ENCODE measurements at places on chromosomes 16 and 17.

DNA sequence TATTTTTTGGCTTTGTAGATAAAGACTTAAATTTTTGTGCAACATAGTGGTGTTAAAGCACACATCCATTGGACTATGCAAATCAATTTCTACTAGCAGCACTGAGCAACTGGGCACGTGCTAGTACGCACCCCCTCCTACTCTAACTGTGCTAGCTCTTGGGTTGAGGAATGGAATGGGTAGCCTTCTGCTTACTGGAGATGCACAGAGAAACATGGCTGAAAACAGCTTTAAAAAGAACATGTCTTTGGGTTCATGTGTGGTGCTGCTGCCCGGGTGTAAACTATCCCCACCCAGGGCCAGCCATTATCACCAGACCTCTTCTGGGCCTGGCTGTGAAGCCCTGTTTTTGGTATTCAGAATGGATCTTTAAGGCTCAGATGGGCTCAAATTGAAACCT lies 7.3 kb downstream of the ESRP2 start:
- no peak for DNase-seq

DNA sequence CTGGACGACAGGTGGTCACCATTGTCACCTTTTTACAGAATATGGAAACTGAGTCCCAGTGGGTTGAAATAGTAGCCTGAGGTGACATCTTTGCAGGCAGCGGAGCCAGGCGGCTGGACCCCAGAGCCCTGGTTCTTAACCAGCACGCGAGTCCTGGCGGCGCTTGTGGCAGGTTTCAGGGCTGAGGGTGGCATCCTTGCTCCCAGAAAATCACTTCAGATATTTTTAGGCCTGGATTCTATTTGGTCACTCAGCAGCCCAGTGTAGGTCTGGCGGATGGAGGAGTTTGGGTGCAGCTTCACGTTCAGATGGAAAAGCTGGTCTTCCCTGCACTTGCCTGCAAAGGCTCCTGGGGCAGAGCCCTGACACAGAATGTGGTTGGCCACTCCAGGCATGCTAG lies 354.0 kb downstream of the SNX29 start:
- DNase-seq: no peak

DNA sequence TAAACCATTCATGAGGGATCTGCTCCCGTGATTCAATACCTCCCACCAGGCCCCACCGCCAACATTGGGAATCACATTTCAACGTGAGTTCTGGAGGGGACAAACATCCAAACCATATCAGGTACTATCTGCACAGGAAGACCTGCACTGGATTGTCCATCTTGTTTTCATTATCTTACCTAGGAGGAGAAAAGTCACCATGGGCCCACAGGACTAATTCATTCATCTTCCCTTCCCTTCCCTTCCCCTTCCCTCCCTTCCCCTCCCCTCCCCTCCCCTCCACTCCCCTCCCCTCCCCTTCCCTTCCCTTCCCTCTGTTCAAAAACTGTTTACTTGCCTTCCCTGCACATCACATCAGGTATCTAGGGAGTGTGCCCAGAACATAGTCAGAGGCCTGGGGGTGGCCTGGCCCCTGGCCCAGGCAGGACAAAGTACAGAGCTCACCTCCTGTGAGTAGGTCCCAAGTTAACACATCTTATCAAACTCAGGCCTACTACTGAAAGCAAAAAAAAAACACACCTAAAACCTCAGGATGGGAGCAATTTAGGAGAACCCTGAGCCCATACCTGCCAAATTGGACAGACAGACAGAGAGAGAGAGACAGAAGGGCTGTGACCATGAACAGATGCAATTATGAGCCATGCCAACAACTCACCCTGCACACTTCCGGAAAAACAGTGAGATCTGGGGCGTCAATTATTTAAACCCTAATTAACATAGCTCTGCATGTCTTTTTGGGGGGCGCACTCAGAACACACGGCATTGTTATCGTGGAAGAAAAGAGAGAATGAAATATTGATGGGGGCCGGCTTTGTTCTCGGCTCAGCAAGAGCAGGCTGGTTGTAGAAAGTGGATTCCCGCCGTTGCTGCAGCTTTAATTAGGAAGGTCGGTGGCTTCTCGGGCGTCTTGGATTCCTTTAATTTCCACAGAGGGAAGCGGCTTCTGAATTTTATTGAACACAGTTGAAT lies 151.2 kb downstream of the IRX5 start:
- DNase-seq: no peak

DNA sequence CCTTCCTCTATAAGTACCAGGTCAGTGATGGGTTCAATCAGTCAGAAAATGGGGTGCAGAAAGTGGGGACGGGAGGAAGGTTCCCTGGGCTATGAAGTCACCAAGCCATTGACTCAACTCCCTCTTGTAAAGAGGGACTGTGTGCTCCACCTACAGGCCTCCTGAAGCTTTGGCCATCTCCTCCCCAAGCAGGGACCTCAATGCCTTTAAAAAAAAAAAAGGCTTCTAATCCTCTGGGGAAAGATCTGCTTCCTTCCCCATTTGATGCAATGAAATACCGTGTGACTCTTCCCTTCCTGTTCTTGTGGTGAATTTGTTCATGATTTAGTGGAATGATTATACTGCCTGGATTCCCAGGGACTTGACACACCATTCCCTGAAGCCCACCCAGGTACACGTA lies 30.8 kb downstream of the VWA3A start:
- no peak for DNase-seq

GRCh38 chr16:12197812-12198211 lies 221.3 kb downstream of the SNX29 start:
- no peak for DNase-seq

DNA sequence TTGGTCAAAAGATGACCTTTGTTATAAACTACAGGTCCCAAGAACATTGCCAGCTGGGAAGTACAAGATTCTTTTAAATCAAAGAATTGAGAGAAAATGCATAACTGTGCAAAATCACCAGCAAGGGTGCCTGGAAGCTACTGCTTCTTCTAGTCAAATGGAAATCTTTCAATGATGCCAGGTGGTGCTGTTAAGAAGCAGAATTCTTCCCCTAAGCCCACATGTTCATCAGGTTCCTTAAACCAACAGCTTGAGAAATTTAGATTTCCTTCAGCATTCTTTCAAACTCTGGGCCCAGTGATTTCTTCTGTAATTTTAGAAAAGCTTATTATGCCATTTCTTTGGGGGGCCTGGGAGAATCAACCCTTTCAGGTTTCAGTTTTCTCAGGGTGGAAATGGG lies 207.8 kb upstream of the WSCD1 start:
- no peak for DNase-seq

GRCh38 chr17:752620-753219 lies 656 bp upstream of the GEMIN4 start:
- peak; percentile 11 for DNase-seq

DNA sequence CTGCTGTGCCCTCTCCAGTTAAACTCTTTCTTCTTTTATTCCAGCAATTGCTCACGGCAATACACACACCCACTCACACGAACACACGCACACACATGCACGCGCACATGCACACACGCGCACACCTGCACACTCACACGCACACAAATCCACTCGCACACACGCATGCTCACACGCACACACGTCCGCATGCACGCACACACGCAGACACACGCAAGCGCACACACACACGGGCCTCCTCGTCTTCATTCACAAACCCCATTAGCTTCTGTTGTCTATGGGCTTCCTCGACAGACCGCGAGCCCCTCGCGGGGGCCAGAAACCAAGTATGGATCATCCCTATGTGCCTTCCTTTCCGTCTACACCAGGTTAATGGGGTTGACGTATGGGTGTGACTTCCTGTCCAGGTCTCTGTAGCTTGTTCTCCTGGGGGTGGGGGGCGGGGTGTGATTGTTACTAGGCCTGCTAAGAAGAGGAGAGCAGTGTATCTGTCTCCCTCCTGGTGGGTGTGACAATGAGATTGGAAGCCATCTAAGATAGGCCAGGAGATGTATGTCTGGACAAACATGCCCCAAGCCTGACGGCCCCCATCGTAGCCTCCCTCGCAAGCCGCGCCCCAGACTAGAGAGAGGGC lies 670 bp upstream of the CTF1 start:
- no peak for DNase-seq

DNA sequence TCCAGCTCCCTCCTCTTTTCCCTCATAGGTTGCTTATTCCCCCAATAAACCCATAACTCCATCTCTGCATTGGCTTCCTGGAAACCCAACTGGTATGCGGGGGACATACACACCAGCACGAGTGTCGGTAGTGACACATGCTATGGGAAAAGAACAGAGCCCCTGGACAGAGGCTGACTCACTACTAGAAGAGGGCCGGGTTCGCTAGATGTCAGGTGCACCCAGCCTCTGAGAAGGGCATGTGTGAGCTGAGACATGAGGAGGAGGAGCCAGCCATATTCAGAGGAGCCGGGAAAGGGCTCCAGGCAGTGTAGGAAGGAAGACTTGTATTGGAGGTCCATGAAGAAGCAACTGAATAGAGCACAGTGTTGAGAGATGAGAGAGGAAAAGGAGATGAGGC lies 241.1 kb downstream of the SOX9 start:
- DNase-seq: no peak

- no peak for DNase-seq
Measured at GRCh38 chr17:27904534-27905446, 11.6 kb upstream of the LYRM9 start.

- no peak for DNase-seq
Measured at GRCh38 chr16:1312903-1313302, 3.5 kb downstream of the UBE2I start.

- DNase-seq: no peak
Measured at GRCh38 chr16:89375021-89375420, 115.3 kb downstream of the ANKRD11 start.

DNA sequence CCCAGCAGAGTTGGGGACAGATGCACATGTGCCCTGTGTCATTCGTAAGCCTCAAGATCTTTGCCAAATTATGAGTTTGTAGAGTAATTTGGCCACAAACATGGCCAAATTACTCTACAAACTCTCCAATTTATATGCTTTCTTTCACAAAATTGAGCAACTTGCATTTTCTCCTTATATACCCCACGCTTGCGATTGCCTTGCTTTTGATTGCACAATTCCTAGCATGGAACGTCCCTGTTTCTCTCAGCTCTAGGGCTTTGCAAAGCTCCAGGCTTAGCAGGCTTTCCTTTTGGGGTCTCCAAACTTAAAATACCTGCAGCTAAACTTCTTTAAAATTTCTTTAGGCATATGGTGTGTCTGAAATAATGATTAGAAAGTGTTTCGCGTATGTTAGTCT lies 28.5 kb upstream of the MAF start:
- DNase-seq: no peak

- no peak for DNase-seq
Measured at GRCh38 chr17:652314-652713, 62.3 kb downstream of the VPS53 start.

- DNase-seq: peak; percentile 17
Measured at GRCh38 chr16:84700446-84701300, 873 bp downstream of the USP10 start.

GRCh38 chr17:76545918-76546555 lies 6.2 kb downstream of the PRCD start:
- no peak for DNase-seq

DNA sequence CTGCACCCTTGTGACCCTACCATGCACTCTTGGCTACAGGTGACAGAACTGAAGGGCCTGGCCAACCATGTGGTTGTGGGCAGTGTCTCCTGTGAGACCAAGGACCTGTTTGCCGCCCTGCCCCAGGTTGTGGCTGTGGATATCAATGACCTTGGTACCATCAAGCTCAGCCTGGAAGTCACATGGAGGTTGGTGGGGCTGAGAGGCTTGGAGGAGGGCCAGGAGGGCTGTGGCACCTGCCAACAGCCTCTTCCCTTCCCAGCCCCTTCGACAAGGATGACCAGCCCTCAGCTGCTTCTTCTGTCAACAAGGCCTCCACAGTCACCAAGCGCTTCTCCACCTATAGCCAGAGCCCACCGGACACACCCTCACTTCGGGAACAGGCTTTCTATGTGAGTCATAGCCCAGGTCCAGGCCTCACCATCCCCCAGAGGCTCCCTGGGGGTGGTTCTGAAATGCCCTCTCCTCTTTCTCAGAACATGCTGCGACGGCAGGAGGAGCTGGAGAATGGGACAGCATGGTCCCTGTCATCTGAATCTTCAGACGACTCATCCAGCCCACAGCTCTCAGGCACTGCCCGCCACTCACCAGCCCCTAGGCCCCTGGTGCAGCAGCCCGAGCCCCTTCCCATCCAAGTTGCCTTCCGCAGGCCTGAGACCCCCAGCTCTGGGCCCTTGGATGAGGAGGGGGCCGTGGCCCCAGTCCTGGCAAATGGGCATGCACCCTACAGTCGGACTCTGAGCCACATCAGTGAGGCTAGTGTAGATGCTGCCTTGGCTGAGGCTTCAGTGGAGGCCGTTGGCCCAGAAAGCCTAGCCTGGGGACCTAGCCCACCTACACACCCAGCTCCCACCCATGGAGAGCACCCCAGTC lies 13.0 kb downstream of the RIPOR1 start:
- DNase-seq: no peak

DNA sequence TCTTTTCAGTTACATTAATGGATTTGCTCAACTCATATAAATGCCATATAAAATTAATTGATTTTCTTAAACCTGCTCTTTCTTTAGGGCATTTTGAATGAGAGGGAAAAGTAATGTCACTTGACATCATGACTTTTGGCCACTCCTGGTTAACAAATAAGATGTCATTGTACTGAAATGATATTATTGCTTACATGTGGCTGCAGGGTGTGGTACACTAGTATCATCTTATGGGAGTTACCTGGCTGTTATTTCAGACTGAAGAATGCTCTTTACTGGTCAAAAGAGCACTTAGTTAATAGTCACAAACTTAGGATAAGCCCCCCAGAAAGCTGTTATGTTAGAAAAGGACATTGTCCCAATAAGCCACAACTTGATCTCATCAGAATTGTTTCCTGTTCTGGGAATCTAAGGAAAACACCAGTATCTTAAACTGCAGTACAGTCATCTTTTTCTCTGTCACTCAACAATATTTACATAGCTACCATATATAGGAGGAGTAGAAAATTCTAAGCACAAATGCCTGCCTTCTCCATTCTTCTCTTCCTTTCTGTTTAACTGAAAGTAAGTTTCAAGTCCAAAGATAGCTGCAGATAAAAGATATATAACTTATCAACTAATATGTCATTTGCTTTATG lies 53.9 kb upstream of the MRC2 start:
- DNase-seq: no peak

- no peak for DNase-seq
Measured at GRCh38 chr17:16873174-16874035, 98.5 kb downstream of the TNFRSF13B start.

DNA sequence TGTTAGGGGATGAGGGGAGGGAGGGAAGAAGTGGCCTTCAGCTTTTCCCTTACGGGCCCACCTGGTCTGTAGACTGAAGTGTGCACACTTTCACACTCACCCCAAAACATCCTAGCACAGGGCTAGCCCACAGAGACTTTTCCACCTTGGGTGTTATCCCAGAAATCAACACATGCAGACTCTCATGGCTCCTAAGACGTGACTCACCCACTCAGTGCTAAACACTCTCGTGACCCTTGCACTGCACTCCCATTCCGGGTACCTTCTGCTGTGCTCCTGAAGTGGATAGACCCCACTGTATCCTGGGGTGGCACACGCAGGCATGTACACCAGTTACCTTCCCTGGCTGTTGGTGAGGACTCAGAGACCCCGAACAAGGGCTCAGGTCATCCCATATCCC lies 23.0 kb upstream of the ABCC3 start:
- no peak for DNase-seq
